Activated CD4-positive, alpha-beta memory T cell treated with anti-CD3 and anti-CD28 coated beads, Interleukin-2, amount 10 ng/mL, durations not matched to agents 7 days and 5 days (primary cell): ENCODE measurements at places on chromosomes 2 and 18. TPM values are rescaled to one million over a fixed set of nuclear protein-coding genes. Genes with fewer than 3 reads are reported as not detected.

Gene CHRNG
- not detected for total RNA-seq

Gene ABCG5
- total RNA-seq, result not detected

DNA sequence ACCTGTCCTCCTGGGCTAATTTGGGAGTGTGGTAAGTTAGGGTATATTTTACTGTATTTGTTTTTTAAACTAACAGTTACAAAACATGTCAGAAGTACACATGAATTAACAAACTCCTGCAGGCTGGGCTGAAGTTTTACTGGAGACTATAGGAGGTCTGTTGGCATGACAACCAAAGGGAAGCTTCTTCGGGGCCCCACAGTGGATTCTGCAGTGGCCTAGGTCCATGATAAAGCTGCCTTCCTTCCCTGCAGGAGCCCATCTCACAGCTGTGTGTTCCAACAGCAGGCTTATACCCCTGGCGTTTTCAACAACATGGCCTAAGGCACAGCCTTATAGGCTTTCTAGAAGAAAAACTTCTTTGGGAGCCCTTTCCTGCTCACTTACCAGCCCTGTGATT, 128.0 kb upstream of the SETBP1 start:
- H3K4me1 ChIP-seq, result no peaks in the 10 kb centered on the region
- H3K36me3 ChIP-seq, result no peaks in the 10 kb centered on the region
- no peaks in the 10 kb centered on the region for H3K27me3 ChIP-seq
- DNase-seq, result no peak
- H3K4me3 ChIP-seq, result no peak overlapping the region
- no peak overlapping the region for H3K27ac ChIP-seq

- no peaks in the 10 kb centered on the region for H3K36me3 ChIP-seq
- DNase-seq, result no peak
- H3K27me3 ChIP-seq, result peaks cover 10% of the 10 kb centered on the region
- no peak overlapping the region for H3K4me3 ChIP-seq
- H3K27ac ChIP-seq, result no peak overlapping the region
These were observed 91.0 kb downstream of the SH3BP4 start for GRCh38 chr2:235042576-235043515.

DNA sequence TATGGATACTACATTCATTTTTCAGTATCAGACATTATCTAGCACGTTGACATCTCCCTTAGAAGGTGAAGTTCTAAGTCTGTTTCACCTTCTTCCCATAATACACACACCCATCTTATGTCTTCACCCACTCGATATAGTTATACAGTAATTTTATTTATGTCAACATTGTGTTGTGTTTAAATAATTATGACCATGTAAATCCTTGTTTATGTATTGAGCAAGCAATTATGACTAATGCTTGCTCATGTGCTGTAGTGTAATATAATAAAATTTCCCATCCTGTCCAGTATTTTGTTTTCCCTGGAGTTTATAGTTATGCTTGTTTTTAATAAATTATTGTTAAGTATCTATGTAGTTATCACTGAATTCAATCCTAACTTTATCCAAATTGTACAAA, 163.2 kb downstream of the MTX2 start:
- H3K4me3 ChIP-seq, result no peak overlapping the region
- H3K27me3 ChIP-seq, result peaks cover 10% of the 10 kb centered on the region
- H3K36me3 ChIP-seq, result no peaks in the 10 kb centered on the region
- DNase-seq, result no peak
- no peak overlapping the region for H3K27ac ChIP-seq

Gene ASAP2
- total RNA-seq, result 0.71 TPM

- H3K36me3 ChIP-seq, result peaks cover 74% of the 10 kb centered on the region
- no peak for DNase-seq
- no peak overlapping the region for H3K4me3 ChIP-seq
- peaks cover 25% of the 10 kb centered on the region for H3K4me1 ChIP-seq
These were observed 101.7 kb upstream of the PGAP1 start for GRCh38 chr2:197028230-197028629.

- H3K4me1 ChIP-seq, result peaks cover 5% of the 10 kb centered on the region
- peaks cover 1% of the 10 kb centered on the region for H3K27me3 ChIP-seq
- no peak overlapping the region for H3K27ac ChIP-seq
- H3K4me3 ChIP-seq, result no peak overlapping the region
These were observed 26.1 kb downstream of the ITGB1BP1 start for GRCh38 chr2:9397201-9397600.

Gene FSIP2
- total RNA-seq, result not detected

DNA sequence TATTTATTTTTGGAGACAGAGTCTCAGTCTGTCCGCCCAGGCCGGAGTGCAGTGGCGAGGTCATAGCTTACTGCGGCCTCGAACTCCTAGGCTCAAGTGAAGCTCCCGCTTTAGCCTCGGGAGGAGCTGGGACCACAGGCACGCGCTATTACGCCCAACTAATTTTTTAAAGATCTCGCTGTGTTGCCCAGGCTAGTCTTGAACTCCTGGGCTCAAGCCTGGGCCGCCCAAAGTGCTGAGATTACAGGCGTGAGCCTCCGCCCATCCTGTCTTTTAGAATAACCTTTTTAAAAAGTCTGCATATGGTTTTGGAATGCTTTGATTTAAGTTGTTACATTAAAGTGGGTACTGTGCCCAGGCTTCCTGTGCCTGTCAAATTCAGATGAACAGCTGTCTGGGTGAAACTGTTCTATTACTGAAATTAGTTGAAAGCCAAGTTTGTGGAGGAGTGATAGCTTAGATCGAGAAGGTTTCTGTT, 944 bp downstream of the RAB3GAP1 start:
- peak overlapping the region; percentile 99 for H3K27ac ChIP-seq
- peaks cover 22% of the 10 kb centered on the region for H3K36me3 ChIP-seq
- DNase-seq, result peak; percentile 39
- peaks cover 3% of the 10 kb centered on the region for H3K27me3 ChIP-seq
- peaks cover 42% of the 10 kb centered on the region for H3K4me1 ChIP-seq

DNA sequence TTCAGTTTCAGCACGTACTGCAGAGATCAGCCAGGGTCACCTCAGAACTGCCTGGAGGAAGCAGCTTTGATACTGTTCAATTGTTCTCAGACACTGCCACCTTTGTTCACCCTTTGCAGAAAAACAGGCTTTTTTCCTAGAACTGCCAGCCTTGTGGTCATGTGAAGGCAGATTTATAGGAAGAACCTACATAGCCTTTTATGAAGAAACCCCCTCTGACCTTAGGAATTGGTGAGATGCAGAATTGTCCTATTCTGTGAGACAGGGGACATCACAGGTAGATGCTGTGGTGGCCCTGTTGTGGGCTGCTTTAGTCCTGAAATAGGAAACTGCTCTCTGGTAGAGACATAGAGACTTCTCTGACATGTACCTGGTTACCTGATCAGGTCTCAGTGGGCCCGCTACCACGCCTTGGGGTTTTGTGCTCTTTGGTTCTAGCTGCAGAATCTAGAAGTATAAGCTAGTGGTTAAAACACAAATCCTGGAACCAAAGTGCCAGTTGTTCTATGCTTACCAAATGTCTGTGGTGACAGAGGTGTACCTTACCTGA, 206.6 kb downstream of the AGPS start:
- H3K36me3 ChIP-seq, result no peaks in the 10 kb centered on the region
- H3K4me3 ChIP-seq, result no peak overlapping the region
- no peaks in the 10 kb centered on the region for H3K27me3 ChIP-seq
- H3K4me1 ChIP-seq, result peaks cover 6% of the 10 kb centered on the region
- no peak overlapping the region for H3K27ac ChIP-seq

Gene HAAO
- 0.28 TPM for total RNA-seq

DNA sequence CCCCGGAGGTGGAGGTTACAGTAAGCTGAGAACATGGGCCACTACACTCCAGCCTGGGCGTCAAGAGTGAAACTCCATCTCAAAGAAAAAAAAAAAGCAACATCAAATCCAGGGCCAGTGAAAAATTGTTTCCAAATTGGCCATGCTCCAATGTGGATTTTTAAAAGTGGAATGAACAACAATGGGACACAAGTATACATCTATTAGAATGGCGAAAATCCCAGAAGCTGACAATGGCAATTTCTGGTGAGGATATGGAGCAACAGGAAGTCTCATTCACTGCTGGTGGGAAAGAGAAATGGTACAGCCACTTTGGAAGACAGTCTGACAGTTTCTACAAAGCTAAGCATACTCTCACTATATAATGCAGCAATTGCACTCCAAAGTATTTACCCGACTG, 161.4 kb downstream of the UXS1 start:
- H3K4me1 ChIP-seq, result peaks cover 7% of the 10 kb centered on the region
- H3K4me3 ChIP-seq, result no peak overlapping the region
- no peaks in the 10 kb centered on the region for H3K36me3 ChIP-seq

Gene CAPN10
- 52.3 TPM for total RNA-seq

GRCh38 chr2:29059624-29060023, 14.7 kb downstream of the PCARE start:
- H3K36me3 ChIP-seq, result no peaks in the 10 kb centered on the region
- peaks cover 2% of the 10 kb centered on the region for H3K4me1 ChIP-seq
- H3K4me3 ChIP-seq, result no peak overlapping the region
- no peak for DNase-seq

DNA sequence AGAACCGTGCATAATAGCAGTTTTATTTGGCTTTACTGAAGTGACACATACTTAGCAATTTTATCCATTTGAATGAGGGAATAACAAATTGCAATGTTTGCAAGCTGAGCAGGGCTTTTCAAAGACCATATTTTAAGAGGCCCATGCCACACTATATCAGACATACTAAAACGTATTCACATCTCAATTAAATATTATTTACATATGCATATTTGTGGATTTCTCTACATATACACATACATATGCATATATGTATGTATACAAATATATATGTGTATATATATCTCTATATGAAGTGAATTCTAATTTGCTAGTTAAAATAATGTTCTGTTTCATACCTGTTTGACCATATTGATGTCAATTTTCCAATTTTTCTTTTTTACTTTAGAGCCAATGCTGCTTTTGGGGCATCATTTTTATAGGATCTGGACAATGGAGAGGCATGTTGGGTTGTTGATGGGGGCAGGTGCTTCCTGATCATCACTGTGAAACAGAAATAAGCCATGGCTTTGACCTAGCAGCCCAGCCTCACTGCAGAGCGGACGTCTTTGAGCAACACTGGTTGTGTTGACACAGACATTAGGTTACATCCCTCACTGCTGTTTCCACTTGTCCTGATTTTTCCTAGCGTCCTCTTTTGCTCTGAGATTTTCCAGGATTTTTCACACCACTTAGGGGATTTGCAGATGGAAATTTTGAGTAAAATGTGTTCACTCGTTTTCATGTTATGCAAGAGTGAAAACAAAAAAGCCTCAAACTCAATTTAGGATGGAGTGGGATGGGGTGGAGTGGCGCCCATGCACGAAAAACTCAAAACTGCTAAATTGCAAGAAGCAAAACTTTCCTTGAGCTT, 56.9 kb downstream of the RDH14 start:
- H3K4me3 ChIP-seq, result no peak overlapping the region
- H3K27me3 ChIP-seq, result peaks cover 5% of the 10 kb centered on the region
- no peaks in the 10 kb centered on the region for H3K4me1 ChIP-seq
- H3K36me3 ChIP-seq, result no peaks in the 10 kb centered on the region

Gene GREB1
- total RNA-seq, result 0.33 TPM

GRCh38 chr2:219247678-219248642, 2.7 kb downstream of the STK16 start:
- H3K4me3 ChIP-seq, result peak overlapping the region; percentile 100
- H3K27me3 ChIP-seq, result no peaks in the 10 kb centered on the region
- peak; percentile 76 for DNase-seq

Gene GKN1
- total RNA-seq, result not detected

GRCh38 chr2:63035169-63035568, 15.5 kb upstream of the OTX1 start:
- no peak overlapping the region for H3K27ac ChIP-seq
- no peaks in the 10 kb centered on the region for H3K27me3 ChIP-seq
- no peak overlapping the region for H3K4me3 ChIP-seq
- DNase-seq, result no peak
- H3K4me1 ChIP-seq, result no peaks in the 10 kb centered on the region

DNA sequence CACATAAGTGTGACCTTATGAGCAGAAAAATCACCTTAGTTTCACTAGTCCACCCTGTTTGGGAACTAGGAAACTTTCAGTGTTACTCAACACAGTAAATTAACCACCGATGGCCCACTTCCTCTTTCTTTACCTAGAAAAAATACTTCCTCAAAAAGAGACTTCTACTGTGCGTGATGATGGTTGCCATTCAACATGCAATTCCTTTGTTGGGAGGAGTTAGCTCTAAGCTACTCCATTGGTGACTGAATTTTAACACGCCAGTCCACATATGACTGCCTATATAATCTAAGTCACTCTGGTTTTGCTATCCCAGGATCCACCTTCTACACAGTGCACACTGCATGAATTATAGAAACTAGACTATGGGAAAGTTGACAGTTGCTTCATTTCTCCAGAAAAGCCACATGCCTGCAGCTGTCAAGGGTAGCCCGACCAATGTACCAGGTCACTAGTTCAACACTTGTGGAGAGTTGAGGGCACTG, 47.8 kb upstream of the REG3G start:
- H3K36me3 ChIP-seq, result no peaks in the 10 kb centered on the region
- no peak for DNase-seq
- H3K27ac ChIP-seq, result no peak overlapping the region
- H3K4me1 ChIP-seq, result no peaks in the 10 kb centered on the region
- H3K4me3 ChIP-seq, result no peak overlapping the region
- no peaks in the 10 kb centered on the region for H3K27me3 ChIP-seq

Gene CARF
- total RNA-seq, result 11.9 TPM

DNA sequence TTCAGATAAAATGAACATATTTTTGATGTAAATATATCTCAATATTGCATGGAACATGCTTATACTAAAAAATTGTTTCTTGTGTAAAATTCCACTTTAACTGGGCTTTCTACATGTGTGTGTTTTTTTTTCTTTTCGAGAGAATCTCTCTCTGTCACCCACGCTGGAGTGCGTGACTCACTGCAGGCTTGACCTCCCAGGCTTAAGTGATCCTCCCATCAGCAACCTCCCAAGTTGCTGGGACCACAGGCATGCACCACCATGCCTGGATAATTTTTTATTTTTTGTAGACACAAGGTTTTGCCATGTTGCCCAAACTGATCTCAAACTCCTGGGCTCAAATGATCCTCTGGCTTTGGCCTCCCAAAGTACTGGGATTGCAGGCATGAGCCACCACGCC, 254.6 kb downstream of the LOXHD1 start:
- H3K27me3 ChIP-seq, result peaks cover 8% of the 10 kb centered on the region
- no peak for DNase-seq
- no peaks in the 10 kb centered on the region for H3K36me3 ChIP-seq
